ENCODE measurements at places on chromosomes 16 and 17.

GRCh38 chr16:164827-165538, 795 bp upstream of the HBM start:
- DNase-seq, result no peak

DNA sequence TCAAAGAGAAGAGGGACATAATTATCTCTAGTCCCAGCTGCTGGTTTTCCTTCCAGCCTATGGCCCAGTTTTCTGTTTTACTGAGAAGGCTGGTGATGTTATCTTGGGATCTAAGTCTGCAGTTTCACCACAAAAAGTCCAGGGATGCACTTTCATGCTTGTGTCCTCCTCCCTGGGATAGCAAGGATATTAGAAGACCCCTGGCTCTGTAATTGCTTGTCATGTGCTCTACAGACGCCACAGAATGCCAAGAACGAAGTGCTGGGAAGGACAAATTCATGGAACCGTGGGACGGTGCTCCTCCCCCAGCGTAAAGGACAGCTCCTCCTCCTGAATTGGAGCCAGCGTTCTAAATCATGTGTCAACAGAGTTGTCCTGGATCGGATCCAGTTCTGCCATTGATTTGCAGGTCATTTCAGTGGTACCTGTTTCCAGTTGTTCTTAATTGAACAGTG, 8.6 kb downstream of the MAPT start:
- no peak for DNase-seq

GRCh38 chr16:2244926-2245795, 6.2 kb downstream of the ECI1 start:
- no peak for DNase-seq

- DNase-seq, result no peak
Measured at GRCh38 chr16:389352-389751, 7.6 kb upstream of the PGAP6 start.

- no peak for DNase-seq
Measured at GRCh38 chr17:79154951-79155585, 80.4 kb downstream of the ENGASE start.

GRCh38 chr17:81396722-81397313, 1.6 kb downstream of the BAHCC1 start:
- no peak for DNase-seq

- no peak for DNase-seq
Measured at GRCh38 chr16:73322856-73323255, 274.9 kb upstream of the ZFHX3 start.

GRCh38 chr16:21156767-21157467, 1.6 kb upstream of the LDAF1 start:
- DNase-seq, result peak; percentile 72

- peak; percentile 64 for DNase-seq
Measured at GRCh38 chr17:3890082-3890877, 2.6 kb downstream of the CAMKK1 start.

DNA sequence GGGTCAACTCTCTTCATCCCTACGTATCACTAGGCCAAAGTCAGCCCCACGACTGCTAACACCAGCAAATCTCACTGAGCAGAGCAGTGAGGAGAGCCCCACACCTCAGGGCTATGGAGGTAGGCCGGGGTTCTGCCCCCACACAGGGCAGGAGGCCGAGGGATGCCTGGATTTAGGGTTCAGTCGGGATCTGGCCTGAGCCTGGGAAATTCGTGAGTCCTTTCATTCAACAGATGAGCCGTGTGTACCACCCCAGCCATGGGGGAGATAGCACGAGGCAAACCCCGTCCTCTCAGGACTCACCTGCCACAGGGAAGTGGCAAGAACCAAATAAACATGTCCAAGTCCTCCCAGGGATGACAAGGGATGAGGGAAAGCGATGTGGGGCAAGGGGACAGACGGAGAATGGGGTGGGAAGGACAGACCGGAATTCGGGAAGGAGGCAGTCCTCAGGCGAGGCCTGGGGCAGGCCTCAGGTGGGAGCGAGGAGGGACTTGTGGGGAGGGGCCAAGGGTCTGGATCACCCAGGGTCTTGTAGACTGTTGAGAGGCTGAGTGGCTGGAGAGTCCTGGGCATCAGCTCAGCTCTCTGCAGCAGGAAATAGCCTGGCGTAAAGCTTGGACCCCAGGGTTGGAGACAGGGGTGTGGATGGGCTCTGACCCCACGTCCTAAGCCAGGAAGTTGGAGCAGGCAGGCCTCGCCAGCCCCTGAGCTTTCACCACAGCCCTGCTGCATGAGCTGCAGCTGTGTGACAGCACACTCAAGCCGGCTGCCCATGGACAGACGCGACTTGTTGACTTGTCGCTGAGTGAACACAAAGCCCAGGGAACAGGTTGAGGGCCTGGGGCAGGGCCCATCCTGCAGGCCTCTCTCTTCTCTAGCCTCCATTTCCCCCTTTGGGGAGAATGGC, 7.9 kb upstream of the FAM83G start:
- no peak for DNase-seq

DNA sequence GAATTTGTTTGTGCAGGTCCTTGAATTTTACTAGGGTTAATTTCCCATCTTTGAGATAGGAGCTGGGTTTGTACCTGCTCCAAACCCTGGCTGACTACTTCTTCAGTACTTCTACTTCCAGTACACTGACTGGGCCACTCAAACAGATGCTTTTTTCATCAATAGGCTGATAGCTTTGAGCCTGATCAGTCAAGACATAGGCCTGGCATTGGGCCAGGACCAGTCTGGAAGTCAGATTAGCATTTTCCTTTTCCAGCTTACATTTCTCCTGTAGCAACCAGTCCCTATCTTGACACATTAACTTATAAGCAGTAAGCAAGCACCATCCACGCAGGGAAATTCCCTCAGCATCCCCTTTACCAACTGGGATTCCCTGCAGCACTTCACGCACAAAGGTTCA, 7.5 kb upstream of the TMEM101 start:
- DNase-seq, result no peak

- peak; percentile 38 for DNase-seq
Measured at GRCh38 chr17:55177159-55177854, 87.5 kb upstream of the HLF start.

GRCh38 chr17:33978889-33979288, 276.2 kb upstream of the CCL2 start:
- no peak for DNase-seq

GRCh38 chr16:81738783-81739496, 40.2 kb upstream of the PLCG2 start:
- no peak for DNase-seq

GRCh38 chr16:50812046-50812445, 70.2 kb downstream of the CYLD start:
- no peak for DNase-seq

DNA sequence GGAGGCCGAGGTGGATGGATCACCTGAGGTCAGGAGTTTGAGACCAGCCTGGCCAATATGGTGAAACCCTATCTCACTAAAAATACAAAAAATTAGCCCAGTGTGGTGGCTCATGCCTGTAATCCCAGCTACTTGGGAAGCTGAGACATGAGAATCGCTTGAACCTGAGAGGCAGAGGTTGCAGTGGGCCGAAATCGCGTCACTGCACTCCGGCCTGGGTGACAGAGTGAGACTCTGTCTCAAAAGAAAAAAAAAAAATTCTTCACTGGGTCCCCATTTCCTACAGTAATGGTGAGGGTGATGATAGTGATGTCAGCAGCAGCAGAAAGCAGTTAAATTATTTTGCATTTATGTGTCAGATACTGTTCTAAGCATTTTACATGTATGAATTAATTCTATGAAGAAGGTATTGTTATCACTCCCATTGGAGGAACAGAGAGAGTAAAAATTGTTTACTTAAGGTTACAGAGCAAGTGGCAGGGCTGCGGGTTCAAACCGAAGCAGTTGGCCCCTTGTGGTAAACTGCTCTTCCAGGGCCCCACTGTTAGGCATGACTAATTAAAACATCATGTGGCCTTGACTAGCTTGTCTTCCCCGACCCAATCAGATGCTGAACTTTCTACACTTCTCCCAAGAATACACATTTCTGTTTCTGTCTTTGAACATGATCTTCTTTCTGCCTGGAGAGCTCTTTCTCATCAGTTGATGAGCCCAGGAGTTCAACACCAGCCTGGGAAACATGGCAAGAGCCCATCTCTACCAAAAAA, 45.8 kb downstream of the STAT3 start:
- no peak for DNase-seq

DNA sequence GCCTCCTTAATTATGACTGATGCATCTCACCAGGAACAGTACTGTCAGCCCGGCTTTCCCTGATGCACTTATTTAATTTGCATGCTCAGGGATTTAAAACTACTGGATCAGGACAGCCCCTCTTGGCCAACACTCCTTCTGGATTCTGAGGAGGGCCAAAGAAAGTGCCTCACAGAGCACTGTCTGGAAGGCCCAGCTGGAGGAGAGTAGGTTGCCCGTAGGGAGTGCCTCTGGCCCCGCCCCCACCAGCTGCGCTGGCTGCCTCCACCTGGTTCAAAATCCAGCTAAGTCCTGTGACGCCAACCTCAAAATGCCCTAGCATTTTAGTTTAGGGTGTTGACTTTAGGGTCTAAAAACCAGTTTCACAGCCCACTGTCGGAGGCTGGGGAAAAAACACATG, 49.4 kb upstream of the SREBF1 start:
- no peak for DNase-seq

GRCh38 chr17:40533896-40534295, 31.4 kb downstream of the CCR7 start:
- no peak for DNase-seq

DNA sequence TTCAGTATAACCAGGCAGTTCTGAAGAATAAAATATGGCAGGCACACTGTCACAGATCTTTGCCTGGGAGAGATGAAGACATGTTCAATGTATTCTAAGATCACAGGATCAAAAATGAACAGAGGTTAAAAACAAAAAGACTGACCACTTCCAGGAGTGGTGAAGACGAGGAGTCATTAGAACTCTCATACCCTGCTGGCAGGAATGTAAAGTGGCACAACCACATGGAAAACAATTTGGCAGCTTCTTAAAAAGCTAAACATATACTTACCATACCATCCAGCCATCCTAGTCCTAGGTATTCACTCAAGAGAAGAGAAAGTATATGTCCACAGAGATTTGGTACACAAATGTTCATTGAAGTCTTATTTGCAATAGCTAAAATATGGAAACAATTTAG, 406.3 kb downstream of the NPIPA8 start:
- no peak for DNase-seq

GRCh38 chr17:28515518-28515917, 9.4 kb downstream of the FOXN1 start:
- DNase-seq, result no peak
